ENCODE measurements at places on chromosomes 11 and 22. TPM values are rescaled to one million over a fixed set of nuclear protein-coding genes. Genes with fewer than 3 reads are reported as not detected.
A peak's percentile ranks its signal among the peaks of the same experiment; 100 is the strongest.

- DNase-seq: no peak
Measured at GRCh38 chr11:126378763-126379162, 23.3 kb downstream of the ST3GAL4 start.

- peak; percentile 87 for DNase-seq
Measured at GRCh38 chr11:3853899-3854659, 1.4 kb upstream of the STIM1 start.

- no peak for DNase-seq
Measured at GRCh38 chr11:126639692-126640091, 284.2 kb downstream of the ST3GAL4 start.

- no peak for DNase-seq
Measured at GRCh38 chr11:68661014-68661413, 23.3 kb upstream of the GAL start.

DNA sequence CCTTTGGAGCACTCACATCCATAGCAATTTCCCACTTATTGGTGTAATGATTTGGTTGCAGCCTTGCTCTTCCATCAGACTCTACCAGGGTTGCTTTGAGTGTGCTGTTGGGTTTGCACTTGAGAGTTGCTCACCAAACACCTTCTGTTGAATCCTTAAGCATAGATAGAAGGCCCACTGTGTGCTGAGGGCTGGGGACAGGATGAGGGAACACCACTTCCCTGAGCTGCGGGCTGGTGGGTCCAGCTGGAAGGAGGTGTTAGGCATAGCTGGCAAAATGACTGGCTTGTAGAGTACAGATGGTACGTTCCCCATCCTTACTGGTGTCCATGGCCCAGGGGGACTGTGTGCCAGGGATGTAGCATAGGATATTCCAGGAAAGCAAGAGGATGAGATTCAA is 3.9 kb downstream of the PRDM11 start:
- no peak for DNase-seq

GRCh38 chr22:49871482-49871881 is 17.8 kb downstream of the ZBED4 start:
- no peak for DNase-seq

- DNase-seq: no peak
Measured at GRCh38 chr11:33804471-33804870, 30.2 kb upstream of the FBXO3 start.

DNA sequence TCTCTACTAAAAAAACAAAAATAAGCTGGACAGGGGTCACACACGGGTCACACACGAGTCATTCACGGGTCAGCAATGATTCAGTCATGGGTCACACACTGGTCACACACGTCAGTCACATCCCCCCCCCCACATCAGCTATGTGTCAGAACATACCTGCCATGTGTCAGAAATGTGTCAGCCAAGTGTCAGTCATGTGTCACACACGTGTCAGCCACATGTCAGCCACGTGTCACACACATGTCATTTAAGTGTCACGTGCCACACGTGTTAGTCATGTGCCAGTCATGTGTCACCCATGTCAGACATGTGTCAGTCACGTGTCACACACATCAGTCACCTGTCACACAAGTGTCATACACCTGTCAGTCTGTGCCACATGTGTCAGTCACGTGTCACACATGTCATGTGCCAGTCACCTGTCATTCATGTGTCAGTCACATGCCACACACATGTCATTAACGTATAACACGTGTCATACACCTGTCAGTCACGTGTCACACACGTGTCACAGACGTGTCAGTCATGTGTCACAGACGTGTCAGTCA is 28.7 kb upstream of the MMP20 start:
- DNase-seq: no peak

- DNase-seq: no peak
Measured at GRCh38 chr11:69121621-69122325, 34.0 kb upstream of the SMIM38 start.

- no peak for DNase-seq
Measured at GRCh38 chr11:66904055-66904454, 47.2 kb downstream of the LRFN4 start.

DNA sequence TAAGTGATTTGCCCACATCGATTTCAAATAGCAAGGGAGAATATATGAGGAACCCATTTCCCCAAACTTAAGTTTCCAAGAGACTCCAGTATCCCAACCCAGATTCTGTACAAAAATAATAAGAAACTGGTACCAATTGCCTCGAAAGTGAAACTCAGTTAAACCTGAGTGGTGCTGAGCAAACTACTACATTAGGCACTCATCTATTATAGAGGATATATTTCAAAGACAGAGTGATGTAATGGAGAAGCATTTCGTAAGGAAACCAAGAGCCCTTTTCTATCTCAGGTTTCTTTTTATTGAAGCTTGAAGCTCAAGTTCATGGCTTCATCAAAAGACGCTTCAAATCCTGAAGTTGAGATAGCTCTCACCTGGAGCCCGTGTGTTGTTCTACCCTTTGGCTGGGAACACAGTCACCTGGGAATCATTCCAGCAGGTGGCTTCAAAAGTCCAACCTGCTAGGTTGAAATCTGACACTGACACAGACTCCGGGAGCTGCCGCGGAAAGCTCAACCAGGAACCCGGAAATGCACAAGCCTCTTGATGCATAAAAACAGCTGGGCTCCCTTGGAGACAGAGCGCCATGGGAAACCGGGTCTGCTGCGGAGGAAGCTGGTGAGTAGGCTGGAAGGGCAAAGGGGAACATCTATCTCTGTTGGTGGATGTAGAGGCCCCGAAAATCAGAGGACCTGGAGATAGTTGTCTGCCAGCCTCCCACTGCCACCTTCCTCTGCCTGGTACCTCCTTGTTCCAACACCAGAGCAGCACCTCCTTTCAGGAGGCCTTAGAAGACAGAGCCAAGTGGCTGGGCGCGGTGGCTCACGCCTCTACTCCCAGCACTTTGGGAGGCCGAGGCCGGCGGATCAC is at the start of gene C11orf52:
C11orf52 (plus strand) TSS at position 524 of the 867 bp plus-strand sequence; CDS start at position 584, 60 bp downstream.
- DNase-seq: no peak

DNA sequence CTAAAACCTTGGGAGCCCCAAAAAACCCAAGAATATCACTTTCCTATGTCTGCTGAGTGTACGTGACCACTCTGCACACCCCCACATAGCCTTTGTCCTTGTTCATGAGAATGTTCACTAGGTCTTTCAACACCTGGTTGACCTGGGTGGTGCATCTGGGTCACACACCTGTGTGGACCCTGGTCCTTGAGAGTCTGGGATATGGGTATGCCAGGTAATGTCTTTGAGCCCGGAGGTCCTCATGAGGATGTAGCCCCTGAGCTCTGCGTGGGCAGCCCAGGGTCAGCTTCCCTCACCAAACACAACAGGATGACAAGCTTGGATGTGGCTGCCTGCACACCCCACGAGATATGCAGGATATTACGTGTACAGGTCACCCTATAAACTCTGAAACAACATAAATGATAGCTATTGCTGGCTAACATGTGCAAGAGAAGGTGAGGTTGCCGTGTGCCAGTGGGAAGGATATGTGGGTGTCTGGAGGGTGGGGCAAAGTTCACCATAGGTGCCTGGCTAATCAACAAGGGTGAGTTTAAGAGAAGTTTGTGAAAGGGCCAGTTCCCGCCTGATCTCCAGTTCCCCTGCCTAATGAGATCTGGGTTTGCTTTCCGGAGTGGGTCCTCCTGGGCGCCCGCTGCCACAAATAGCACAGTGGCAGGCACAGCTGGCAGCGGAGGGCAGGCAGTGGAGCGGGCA is 1.4 kb upstream of the PPARA start:
- DNase-seq: peak; percentile 41

GRCh38 chr11:32786811-32787210 is 7.7 kb downstream of the CCDC73 start:
- no peak for DNase-seq

DNA sequence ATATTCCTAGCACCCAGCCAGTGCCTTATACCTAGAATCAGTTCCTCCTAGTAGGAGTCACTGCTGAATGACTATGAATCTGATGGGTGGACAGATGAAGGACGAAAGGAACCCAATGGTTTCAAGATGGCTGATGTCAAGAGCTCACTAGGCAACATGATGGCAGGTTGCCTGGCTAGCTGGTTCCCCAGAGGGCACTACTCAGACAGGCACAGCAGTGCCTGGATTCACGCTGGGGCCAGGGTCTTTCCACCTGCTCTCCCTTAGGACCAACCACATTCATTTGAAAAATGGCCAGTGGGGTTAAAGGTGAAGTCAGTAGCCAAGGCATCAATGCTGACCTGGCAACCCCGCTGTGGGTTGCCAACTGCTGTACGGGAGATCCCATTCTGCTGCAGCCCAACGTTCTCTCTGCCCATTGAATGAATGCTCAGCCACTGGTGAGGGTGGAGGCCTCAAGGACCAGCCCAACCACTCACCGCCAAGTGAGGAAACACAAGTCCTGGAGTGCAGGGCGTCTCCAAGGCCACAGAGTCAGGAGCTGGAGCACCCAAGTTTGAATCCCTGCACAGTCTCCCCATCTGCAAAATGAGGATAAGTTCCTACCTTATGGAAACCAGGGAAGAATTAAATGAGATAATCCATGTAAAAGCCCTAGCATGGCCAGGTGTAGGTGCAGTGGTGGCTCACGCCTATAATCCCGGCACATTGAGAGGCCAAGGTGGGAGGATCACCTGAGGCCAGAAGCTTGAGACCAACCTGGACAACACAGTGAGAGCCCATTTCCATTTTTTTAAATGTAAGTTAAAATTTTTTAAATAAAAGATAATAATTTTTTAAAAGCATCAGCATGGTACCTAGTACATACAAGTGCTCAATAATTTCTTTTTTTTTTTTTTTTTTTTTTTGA is 12.4 kb downstream of the MYH9 start:
- no peak for DNase-seq

- no peak for DNase-seq
Measured at GRCh38 chr11:122440811-122441665, 214.5 kb upstream of the UBASH3B start.

GRCh38 chr11:84468235-84468634 is 1158.9 kb downstream of the DLG2 start:
- no peak for DNase-seq

DNA sequence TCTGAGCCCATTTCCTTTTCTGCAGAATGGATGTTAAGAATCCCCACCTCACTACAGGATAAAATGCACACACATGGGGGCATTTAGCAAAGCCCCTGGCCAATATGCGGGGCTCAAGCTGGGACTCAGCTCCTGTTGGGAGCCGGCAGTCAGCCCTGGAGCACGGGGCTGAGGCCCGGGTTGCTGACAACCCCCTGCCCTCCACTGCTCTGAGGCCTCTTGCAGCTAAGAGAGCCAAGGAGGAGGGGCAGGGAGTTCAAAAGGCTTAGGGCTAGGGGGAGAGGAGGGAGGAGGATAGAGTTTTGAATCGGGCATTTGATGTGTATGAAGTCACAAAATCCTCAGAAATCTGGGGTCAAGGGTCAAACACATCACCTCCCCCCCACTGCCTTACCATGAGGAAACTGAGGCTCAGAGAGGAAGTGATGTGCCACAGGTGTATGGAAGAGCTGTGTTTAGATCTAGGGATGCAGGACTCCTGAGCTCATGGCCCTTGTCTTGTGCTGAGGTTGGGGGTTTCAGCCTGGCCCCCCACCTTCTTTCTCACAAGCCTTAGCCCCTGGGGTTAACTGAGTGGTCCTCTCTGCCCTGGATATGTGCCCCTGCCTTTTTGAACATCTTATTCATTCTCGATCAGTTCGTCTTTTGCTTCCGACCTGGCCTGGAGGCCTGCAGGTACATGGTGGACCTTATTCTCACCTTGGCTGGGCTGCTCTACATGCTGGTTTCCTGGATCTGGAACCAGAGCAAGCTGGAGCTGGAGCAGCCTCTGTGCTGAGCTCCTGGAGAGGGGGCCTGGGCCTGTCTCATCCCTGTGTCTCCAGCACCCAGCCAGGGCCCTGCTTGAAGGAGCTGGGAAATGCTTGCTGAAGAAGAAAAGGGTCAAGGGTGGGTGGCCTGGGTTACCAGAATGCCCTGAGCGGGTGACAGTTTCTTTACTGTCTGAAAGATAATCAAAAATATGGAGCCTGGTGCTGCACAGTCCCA is 80.3 kb downstream of the LRRC32 start:
- no peak for DNase-seq

- DNase-seq: no peak
Measured at GRCh38 chr22:22045571-22046335, 63.2 kb upstream of the TOP3B start.

GRCh38 chr11:47961383-47961782 is 19.0 kb upstream of the PTPRJ start:
- DNase-seq: no peak

- no peak for DNase-seq
Measured at GRCh38 chr11:69233744-69234570, 60.0 kb upstream of the MYEOV start.

DNA sequence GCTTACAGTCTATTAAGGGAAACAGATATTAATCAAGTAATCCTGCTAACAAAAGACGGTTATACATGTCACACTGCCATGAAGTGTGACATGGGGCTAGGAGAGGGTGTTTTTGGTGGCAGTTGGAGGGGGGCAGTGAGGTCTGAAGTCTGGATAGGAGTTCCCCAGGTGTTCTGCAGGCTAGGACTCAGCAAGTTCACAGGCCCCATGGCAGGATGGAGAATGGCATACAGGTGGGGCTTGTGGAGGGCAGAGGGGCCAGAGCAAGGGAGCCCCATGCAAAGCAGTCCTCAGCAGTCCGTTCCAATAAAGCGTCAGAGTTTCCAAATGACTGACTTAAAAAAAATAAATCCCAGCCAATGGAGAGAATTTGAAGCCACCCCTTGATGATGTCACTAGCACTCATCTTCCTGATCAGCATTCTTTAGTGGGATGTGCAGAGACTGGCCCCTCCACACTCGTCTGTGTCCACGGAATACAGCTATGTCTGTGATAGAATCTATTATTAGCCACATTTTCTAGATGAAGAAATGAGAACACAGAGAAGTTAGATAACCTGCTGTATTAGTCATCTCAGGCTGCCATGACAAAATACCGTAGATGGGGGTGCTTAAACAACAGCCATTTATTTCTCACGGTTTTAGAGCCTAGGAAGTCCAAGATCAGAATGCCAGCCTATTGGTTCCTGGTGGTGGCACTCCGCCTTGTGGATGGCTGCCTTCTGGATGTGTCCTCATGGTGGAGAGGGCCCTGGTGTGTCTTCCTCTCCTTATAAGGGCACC is 32.6 kb downstream of the PRDM11 start:
- no peak for DNase-seq

The OR2AT4 gene
- total RNA-seq: not detected

The CSF2RB gene
- 95.0 TPM for total RNA-seq

The DEPDC5 gene
- 44.2 TPM for total RNA-seq

The SEC14L3 gene
- total RNA-seq: not detected

The OR8D4 gene
- not detected for total RNA-seq

The GPR83 gene
- total RNA-seq: not detected

The SLC17A6 gene
- not detected for total RNA-seq

The OSM gene
- total RNA-seq: 46.0 TPM

The RIMBP3C gene
- total RNA-seq: 4.4 TPM
